ENCODE measurements at places on chromosomes 3 and 15. TPM values are rescaled to one million over a fixed set of nuclear protein-coding genes. Genes with fewer than 3 reads are reported as not detected.
A peak's percentile ranks its signal among the peaks of the same experiment; 100 is the strongest.

The LSAMP gene
- total RNA-seq, result 67.1 TPM

DNA sequence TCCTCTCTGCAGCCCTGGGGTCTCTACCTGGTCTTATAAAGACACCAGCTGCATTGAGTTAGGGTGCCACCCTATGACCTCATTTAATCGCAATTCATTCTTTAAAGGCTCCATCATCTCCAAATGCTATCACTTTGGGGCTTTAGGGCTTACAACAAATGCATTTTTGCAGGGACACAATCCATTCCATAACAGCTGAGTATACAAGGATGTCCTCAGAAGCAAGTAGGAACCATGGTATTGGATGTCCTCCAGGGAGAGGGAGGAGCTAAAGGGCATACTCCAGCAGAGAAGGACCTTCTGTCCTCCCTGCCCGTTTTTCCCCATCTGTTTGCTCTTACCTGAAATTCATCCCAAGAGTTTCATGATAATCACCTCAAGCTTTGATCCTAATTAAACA lies 30.3 kb downstream of the UMPS start:
- no peak for DNase-seq

GRCh38 chr3:73868688-73869315 lies 244.1 kb upstream of the PDZRN3 start:
- DNase-seq, result peak; percentile 28

DNA sequence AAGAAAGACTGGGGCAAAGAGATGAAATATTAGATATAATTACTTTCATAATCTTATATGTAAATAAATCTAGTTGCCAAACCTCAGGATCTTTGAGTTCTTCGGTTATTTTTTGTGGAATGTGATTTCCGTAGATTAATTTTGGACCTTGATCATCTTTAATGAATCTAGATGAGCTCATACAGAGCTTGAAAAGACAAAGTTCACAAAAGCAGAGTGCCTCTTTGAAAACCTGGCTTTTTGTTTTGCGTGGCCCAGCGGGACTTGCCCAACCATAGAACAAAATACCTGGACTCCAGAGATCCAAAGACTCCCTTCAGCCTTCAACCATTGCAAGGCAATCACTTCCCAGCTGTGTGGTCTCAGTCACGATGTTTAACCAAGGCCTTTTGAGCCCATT lies 54.8 kb upstream of the CHST2 start:
- DNase-seq, result no peak

- no peak for DNase-seq
Measured at GRCh38 chr3:128956440-128956839, 37.4 kb downstream of the CFAP92 start.

DNA sequence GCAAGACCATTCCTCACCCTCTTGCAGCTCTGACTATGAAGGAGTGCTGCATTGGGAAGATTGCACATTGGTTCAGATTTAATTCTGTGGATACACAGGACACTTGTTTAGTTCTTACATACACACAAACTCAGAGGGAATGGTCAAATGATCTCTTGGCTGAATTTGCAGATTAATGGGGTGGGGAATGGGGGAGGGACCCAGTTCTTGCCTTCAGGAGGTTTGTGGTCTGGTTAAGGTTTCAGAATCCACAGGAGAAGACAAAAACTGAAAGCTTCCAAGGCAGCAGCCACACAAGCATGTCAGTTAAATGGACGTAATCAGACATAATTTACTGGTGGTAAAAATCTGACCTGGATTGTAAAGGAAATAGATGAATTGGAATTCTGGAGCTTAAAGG lies 257.1 kb upstream of the ROPN1 start:
- DNase-seq, result no peak

Data from glutamatergic neuron (in vitro differentiated cells).